ENCODE measurements at places on chromosomes 7 and 10.
A peak's percentile ranks its signal among the peaks of the same experiment; 100 is the strongest.

DNA sequence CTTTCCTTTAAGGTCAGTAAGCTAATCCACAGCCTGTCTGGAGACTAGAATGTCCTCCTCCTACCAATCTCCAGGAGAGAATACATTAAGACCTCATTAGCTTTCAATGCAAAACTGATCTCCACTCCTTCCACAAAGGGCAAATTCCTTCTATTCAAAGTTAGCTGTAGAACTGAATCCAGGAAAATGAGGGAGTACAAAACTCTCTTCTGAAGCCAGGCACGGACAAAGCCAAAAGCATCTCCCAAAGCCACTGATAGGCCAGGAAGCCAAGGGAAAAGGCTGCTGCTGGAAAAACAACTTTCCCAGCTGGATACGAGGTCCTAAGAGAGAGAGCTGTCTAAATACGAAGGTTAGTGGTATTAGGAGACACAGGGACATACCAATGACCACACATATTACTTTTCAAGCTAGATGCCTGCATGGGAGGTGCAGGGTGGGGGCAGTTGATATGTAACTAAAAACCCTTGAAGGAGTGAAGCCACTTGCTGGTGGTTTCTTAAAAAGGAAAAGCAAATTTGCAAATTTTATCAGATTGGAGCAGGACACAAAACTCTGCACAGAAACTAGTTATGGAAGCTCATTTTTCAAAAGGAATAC is 43.6 kb downstream of the MKX start:
- DNase-seq, result no peak

- peak; percentile 64 for DNase-seq
These were observed 2.2 kb upstream of the CUX1 start for GRCh38 chr7:101814991-101815825.

GRCh38 chr7:19121977-19122588 is 4.6 kb upstream of the TWIST1 start:
- DNase-seq, result no peak

- no peak for DNase-seq
These were observed 384.4 kb upstream of the AUTS2 start for GRCh38 chr7:69213878-69214277.

DNA sequence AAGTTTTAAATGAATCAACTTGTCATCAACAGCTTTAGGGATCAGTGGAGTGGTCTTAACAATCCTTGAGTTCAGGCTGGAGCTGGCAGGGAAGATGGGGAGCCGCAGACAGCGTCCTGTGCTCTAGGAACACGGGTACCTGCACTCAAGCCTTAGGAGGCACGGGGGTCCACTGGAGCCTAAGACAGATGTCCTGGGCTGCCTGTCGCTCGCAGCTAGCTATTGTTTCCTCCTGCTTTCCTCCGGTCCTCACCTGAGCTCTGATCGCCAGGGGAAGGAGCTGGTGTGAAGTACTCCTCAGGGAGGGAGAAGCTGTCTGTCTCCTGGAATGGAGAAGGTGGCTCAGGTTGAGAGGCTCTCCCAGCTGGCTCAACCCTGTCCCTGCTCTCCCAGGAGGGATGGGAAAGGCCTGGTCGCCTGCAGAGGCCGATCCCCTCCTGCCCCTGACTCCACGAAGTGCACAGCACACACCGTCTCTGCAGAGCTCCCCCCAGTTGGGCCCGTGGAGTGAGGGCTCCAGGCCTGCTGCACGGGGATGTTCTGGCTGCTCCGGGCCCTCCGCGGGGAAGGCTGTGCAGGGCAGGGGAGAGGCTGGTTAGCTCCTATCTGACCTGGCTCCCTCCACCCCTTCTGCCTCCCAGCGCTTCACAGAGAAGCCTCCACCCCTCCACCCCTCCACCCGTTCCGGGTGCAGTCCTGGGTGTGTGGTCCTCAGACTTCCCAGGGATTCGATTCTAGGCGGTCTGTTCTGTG is 14.5 kb upstream of the PYROXD2 start:
- no peak for DNase-seq

GRCh38 chr7:56033671-56034432 is 17.4 kb downstream of the PSPH start:
- peak; percentile 74 for DNase-seq

DNA sequence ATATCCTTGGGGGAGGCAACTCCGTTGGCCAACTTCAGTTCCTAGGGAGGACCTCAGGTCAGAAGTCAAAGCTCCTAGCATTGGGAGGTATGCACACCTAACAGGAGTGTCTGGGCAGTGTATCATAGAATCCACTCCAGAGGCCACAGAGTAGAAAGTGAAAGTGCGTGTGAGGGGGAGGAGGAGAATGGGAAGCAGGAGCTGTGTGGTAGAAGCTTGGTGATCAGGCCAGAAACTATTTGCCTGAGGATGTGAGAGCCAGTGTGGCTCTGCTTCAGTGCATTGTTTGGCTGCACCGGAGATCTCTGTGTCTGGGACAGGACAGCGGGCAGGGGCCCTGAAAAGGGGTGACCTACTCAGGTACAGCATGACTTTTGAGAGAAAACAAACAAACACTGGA is 557.4 kb upstream of the VSTM2A start:
- no peak for DNase-seq

DNA sequence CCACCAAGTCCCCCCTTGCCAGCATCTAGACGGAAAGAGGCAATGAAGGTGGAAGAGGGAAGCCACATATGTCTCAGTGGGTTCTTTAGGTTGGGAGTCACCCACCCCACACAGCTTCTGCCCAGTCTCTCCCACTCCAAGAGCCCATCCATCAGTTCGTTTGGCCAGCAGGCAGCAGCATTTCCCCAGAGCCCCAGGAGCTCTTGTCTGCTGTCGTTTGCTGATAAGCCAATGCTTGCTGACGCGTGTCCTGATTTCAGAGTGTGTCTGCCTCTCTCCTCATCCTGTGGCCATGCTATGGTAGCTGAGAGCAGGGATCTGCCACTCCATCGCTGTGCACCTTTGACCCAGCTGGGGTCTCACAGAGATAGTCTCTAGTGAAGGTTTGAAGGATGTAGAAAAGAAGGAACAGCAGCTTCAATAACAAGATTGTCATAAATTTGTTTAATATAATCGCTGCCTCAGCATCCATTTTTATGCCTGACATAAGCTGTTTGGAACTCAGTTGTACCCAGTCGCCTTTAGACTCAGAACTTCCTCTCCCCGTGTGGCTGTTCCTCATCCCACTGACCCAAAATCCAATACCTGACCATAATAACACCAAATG is 39.4 kb upstream of the GDF10 start:
- no peak for DNase-seq

- DNase-seq, result no peak
These were observed 291.2 kb downstream of the KIF20B start for GRCh38 chr10:89992575-89992974.

GRCh38 chr7:18508443-18509427 is 13.2 kb downstream of the HDAC9 start:
- DNase-seq, result peak; percentile 6

DNA sequence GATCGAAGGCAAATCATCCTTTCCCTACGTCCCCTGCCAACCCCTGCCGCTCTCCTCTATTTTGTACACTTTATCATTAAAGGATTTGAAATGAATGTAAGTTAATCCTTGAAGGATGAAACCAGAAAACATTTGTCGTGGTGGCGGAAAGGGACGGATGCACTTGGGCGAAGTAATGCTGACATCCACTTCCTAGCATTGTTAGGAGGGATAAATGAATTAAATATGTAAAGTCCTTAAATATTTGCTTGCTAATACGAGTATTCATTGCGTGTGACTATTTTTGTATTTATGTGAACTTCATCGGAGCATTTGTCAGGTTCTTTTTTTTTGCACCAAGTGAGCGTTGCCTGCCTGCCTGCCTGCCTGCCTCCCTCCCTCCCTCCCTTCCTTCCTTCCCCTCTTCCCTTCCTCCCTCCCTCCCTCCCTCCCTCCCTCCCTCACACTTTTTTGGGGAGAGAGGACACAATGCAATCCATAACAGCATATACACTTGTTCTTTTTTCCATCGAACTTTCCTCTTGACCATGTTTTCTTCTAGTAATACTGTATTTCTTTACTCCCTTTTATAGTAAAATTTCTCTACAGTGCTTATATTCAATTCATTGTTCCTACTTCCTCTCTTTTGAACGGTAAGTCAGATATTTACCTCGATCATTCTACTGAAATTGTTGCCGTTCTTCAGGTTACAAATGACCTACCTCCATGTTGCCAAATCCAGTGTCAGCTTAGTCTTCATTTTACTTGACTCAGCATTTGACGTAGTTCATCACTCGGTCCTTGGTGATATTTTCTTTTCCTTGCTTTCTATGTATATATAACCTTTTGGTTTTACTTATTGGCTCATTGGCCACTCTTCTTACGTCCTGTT is 831 bp downstream of the CCDC7 start:
- no peak for DNase-seq

DNA sequence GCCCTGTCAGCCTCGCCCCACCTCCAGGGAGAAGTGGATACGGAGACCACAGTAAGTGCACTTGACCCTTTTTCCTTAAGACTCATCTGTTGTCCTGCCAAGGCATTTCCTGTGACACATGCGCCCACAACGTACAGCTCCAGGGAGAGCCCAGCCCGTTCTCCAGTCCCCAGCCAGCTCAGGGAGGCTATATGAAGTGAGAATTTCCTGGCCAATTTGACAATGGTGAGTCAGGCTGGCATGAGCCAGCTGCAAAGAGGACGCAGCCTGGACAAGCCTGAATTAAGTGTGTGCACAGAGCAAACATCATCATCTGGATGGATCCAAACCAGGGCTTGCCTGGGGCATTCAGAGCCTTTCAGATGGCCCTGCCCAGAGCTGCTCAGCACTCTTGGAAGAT is 244.8 kb downstream of the KCNMA1 start:
- no peak for DNase-seq

DNA sequence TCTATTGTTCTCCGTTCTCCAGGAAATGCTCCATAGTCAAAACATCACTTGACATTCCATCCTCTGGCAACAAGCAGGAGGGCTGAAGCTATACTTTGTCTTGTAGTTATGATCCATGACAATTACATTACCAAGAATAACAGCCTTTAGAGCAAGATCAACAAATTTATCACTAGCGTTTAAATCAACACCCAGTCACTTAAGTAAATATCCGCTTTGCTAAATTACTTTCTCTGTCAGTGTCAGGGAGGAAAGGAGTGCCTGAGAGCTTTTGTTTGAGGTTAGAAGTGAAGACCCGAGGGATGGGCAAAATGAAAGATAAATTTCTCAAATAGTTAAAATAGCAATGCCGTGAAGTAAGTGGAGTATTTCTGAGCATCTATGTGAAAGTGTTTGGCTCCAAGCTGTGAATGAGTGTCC is 236.1 kb upstream of the BMPER start:
- no peak for DNase-seq

GRCh38 chr7:45888185-45888992 is at the start of gene IGFBP1:
IGFBP1 (plus strand) TSS chr7:45888488; CDS start chr7:45888653, 165 bp downstream.
- no peak for DNase-seq

DNA sequence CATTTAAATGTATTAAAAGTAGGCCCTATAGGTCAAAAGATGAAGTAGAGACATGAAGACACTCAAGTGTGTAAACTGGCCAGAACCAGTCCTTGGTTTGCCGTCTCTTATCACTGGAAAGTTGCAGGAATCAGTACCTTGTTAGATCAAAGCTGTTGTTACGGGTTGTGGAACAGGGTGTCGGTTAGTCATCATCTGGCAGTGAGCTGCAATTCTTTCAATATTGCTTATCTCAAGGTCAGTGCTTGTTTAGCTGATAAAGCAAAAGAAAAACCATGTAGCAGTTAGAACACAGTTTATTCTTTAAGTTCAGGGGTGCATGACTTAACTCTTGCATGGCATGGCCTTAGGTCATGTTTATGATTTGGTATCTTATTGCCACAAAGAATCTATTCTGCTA is 10.0 kb upstream of the SLC13A1 start:
- no peak for DNase-seq

DNA sequence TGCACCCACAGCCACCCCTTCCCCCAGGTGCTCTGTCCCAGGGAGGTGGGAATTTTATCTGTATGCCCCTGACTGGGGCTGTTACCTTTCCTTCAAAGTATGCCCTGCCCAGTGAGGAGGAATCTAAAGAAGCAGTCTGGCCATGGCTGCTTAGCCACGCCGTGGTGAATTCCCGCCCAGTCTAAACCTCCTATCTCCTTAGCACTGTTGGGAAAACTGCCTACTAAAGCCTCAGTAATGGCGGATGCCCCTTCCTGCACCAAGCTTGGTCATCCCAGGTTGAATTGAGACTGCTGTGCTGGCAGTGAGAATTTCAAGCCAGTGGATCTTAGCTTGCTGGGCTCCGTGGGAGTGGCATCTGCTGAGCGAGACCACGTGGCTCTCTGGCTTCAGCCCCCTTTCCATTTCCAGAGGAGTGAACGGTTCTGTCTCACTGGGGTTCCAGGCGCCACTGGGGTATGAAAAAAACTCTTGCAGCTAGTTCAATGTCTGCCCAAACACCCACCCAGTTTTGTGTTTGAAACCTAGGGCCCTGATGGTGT is 87.2 kb downstream of the ABCC2 start:
- DNase-seq, result no peak

DNA sequence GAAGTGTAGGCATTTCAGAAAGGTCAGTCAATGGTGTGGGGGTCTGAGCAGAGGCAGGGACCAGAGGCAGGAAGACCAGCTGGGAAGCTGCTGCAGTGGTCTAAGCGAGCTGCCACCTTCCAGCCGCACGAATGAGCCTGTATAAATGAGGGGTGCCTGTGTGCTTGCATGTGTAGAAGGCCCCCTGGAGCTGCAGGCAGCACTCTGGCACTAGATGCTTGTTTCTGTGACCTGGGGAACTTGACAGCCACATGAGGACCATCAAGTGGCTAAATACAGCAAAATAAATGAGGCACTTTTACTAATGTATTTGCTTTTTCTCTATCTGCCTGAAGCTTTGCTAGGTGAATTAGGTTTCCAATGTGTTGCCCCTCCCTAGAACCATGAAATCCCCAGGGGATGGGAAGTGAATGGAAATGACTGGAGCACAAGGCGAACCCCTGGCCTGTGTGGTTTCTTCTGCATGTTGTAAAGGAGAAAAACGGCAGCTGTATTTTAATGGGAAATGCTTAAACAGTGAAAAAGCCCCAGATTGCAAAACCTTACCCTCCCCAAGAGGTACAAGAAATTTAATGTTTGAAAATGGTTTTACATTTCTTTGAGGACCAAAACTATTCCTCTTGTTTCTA is 57.7 kb downstream of the PYROXD2 start:
- DNase-seq, result no peak

DNA sequence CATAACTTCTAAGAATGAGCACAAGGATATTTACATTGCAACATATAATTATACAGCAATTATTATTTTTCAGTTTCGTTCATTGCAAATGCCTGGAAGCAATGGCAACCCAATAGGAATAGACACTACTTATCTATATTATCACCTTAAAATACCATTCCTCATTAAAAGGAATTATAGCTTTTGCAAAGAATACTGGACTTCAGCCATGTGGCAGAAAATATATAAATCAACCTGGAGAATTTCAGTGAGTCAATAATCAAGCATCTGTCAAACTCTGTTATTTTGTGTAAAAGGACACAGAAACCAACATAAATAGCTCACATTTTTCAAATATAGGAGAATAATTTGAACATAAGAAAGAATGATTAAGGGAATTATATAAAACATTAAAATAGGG is 96.1 kb upstream of the SEMA3C start:
- DNase-seq, result no peak

- DNase-seq, result no peak
These were observed 370.6 kb downstream of the RPS24 start for GRCh38 chr10:78404296-78404695.

- DNase-seq, result no peak
These were observed 14.7 kb downstream of the ESYT2 start for GRCh38 chr7:158814637-158815036.

GRCh38 chr7:16660702-16661464 is 14.9 kb downstream of the BZW2 start:
- peak; percentile 44 for DNase-seq

- no peak for DNase-seq
These were observed 238.8 kb downstream of the BAMBI start for GRCh38 chr10:28915989-28916588.

GRCh38 chr10:24277771-24278170 is 68.8 kb downstream of the KIAA1217 start:
- no peak for DNase-seq
